T-cell (primary cell): ENCODE measurements at places on chromosomes 1 and 21. TPM values are rescaled to one million over a fixed set of nuclear protein-coding genes. Genes with fewer than 3 reads are reported as not detected.
A peak's percentile ranks its signal among the peaks of the same experiment; 100 is the strongest.

DNA sequence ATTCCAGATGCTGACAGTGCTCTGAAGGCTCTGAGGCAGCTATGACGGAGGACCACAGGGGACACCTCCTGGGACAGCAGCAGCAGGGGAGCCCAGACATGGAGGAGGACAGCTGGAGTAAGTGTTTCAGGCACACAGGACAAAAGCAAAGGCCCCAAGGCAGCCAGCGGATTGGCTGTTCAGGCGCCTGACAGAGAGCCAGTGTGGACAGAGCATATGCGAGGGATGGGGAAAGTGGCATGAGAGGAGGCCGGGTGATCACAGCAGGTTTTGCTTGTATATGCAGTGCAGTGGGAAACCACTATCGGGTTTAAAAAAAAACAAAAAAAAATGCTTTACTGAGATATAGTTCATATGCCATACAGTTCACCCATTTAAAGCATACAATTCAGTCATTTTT lies 19.1 kb downstream of the CHRNB2 start:
- no peaks in the 10 kb centered on the region for H3K4me1 ChIP-seq
- no peak for DNase-seq
- H3K27ac ChIP-seq: no peak overlapping the region
- peaks cover 99% of the 10 kb centered on the region for H3K36me3 ChIP-seq

- no peaks in the 10 kb centered on the region for H3K4me1 ChIP-seq
- no peak for DNase-seq
- no peaks in the 10 kb centered on the region for H3K36me3 ChIP-seq
- no peak overlapping the region for H3K27ac ChIP-seq
These were observed 232.0 kb upstream of the PLXNA2 start for GRCh38 chr1:208475951-208476845.

DNA sequence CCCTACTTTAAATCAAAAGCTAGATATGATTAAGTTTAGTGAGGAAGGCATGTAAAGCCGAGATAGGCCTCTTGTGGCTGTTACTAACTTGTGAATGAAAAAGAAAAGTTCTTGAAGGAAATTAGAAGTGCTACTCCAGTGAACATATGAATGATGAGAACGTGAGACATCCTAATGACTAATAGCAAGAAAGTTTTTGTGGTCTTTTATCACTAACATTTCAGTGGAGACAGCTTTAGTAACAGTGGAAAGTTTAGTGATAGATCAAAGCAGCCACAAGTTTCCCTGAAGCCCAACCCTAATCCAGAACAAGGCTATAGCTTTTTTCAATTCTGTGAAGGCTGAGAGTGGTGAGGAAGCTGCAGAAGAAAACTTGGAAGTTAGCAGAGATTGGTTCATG lies 73.6 kb upstream of the LRRC8B start:
- no peaks in the 10 kb centered on the region for H3K4me1 ChIP-seq
- no peaks in the 10 kb centered on the region for H3K36me3 ChIP-seq
- DNase-seq: no peak
- H3K27me3 ChIP-seq: no peaks in the 10 kb centered on the region
- H3K4me3 ChIP-seq: no peak overlapping the region
- H3K27ac ChIP-seq: no peak overlapping the region

DNA sequence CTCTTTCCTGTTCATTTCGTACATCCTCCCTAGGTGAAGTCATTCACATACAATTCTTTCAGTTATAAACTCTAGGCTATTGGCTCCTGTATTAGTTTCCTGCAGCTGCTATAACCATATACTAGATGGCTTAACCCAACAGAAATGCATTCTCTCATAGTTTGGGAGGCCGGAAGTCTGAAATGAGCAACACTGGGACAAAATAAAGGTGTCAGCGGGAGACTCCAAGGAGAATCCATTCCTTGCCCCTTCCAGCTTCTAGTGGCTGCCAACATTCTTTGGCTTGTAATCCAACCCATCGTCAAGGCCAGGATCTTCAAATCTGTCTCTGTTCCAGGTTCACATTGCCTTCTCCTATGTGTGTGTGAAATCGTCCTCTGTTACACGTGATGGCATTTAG lies 71.3 kb downstream of the TOR3A start:
- H3K27ac ChIP-seq: no peak overlapping the region
- DNase-seq: no peak
- H3K4me1 ChIP-seq: peaks cover 5% of the 10 kb centered on the region
- no peaks in the 10 kb centered on the region for H3K27me3 ChIP-seq
- no peak overlapping the region for H3K4me3 ChIP-seq
- no peaks in the 10 kb centered on the region for H3K36me3 ChIP-seq

- peak overlapping the region; percentile 91 for H3K27ac ChIP-seq
- no peaks in the 10 kb centered on the region for H3K27me3 ChIP-seq
- peak overlapping the region; percentile 58 for H3K4me3 ChIP-seq
- H3K36me3 ChIP-seq: peaks cover 51% of the 10 kb centered on the region
- H3K4me1 ChIP-seq: peaks cover 63% of the 10 kb centered on the region
These were observed 35.9 kb downstream of the ITPKB start for GRCh38 chr1:226702957-226703831.

HAO2 gene
- not detected for total RNA-seq

GRCh38 chr1:29136391-29136915 lies 12.8 kb upstream of the TMEM200B start:
- no peak overlapping the region for H3K27ac ChIP-seq
- H3K36me3 ChIP-seq: no peaks in the 10 kb centered on the region
- no peak for DNase-seq
- no peak overlapping the region for H3K4me3 ChIP-seq

PCBP3 gene
- 1.5 TPM for total RNA-seq

ADGRL4 gene
- not detected for total RNA-seq

- H3K4me1 ChIP-seq: no peaks in the 10 kb centered on the region
- H3K36me3 ChIP-seq: no peaks in the 10 kb centered on the region
- DNase-seq: no peak
- no peak overlapping the region for H3K27ac ChIP-seq
- H3K27me3 ChIP-seq: no peaks in the 10 kb centered on the region
These were observed 40.7 kb downstream of the DHCR24 start for GRCh38 chr1:54846301-54846700.

PRDM16 gene
- total RNA-seq: 0.16 TPM
